ENCODE measurements at places on chromosomes 1 and 21.

DNA sequence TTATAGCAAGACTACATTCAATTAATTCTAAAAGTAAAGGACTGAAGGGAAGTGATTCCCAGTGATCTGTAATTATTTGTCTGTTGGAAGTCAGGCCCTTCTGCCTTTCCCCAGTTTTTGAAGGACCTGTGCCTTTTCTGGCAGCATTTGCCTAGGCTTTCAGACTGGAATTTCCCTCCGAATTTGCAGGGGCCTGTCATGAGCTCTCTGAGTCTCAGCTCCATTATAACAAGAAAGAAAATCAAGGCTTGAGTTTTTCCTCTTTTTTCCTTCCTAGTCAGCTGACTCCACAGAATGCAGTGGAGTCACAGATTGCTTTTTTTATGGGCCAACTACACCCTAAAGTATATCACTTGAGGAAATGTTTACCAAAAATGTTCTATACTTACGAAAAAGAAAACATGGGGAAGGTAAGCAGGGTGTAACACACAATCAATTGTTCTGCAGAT is 1.1 kb downstream of the NR5A2 start:
- no peak for DNase-seq

DNA sequence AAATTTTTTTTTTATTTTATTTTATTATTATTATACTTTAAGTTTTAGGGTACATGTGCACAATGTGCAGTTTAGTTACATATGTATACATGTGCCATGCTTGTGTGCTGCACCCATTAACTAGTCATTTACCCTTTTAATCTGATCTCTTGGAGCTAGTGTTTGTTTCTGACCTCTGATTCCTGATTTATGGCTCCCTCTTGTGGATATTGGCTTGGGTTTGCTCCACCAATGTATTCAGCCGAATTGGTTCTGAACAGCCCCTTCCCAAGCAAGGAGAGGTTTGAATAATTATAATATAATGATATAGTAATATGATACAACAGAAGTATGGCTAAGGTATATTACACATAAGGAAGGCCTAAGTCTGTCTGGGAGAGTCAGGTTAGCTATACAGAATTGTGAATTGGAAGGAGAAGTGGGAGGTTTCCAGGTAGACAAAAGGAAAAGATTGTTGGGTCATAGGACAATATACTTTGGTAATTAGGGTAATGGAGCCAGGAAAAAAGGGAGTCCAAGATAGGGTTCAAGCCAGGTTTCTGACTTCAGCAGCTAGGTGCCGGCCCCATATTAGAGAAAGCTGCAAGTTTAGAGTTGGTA is 53.1 kb upstream of the HMCN1 start:
- peak; percentile 8 for DNase-seq

- no peak for DNase-seq
Measured at GRCh38 chr1:193543259-193543658, 356.8 kb upstream of the B3GALT2 start.

- DNase-seq: no peak
Measured at GRCh38 chr1:226948996-226949395, 8.9 kb downstream of the COQ8A start.

DNA sequence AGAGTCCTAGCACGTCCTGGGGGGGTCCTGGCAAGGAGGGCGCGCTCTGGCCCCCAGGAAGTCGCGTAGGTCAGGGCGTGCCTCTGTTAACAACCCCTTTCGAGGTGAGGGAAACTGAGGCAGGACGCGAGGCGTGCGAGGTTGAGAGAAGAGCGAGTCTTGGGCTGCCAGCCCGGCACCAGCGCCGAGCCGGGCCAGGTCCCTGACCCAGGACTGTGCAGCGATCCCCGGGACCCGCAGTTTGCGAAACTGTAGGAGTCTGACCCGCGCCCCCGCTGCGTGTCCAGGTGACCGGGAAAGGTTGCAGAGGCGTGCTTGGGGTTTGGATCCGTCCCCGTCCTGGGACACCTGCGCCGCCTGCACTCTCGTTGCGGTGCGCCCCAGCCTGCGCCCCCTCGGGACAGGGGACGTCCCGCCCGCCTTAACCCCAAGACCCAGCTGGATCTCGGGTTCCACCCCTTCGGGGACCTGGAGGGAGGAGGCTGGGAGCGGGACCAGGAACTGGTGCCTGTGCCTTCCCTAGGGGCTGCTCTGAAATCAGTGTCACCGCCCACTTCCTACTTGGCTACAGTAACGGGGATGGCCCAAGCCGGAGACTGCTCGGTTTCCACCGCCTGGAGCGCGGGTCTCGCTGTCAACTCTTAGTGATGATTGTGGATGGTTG is 493 bp downstream of the DISC1 start:
- DNase-seq: no peak

Measured in hematopoietic multipotent progenitor cell treated with erythropoietin and hydrocortisone succinate and interleukin-3 and kit ligand, for 15 days (in vitro differentiated cells).